Activated CD4-positive, alpha-beta T cell treated with anti-CD3 and anti-CD28 coated beads, Interleukin-2, amount 10 ng/mL, durations not matched to agents 24 days and 14 days (primary cell): ENCODE measurements at places on chromosomes 5 and 9.

DNA sequence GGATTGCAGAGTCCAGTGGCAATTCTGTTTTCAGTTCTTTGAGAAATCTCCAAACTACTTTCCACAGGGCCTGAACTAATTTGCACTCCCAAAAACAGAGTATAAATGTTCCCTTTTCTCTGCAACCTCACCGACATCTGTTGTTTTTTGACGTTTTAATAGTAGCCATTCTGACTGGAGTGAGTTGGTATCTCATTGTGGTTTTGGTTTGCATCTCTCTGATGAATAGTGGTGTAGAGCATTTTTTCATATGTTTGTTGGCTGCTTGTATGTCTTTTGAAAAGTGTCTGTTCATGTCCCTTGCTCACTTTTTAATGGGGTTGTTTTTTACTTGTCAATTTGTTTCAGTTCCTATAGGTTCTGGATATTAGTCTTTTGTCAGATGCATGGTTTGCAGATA, 72.6 kb downstream of the PALM2AKAP2 start:
- DNase-seq = no peak

DNA sequence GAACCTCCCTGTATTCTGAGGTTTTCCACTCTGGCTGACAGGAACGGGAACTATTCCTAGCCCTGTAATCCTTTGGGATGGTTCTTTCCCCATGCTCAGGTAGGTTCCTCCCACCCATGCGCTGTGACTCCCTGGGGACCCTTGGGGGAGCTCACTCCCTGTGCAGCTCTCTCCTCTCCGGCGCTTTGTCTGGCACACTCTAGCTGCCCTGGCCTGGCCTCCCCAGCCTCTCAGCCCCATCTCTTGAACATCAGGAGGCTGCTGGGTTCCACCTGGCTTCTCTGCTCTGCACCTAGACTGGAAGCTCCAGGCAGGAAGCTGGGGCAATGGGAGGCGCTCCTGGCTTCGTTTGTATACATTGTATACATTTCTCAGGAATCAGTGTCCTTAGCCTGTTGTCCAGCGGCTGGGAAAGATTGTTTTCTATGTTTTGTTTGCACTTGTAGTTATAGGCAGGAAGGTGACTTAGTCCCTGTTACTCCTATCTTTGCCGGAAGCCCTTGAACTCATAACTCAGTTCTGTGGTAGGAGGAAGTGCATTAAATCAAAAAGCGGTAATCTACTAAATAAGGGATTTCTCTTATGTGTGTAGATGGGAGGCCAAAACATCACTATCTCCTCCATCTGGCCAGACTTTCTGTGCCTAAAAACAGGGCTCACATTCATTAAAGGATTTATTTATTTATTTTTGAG, 20.4 kb downstream of the SLC25A25 start:
- no peak for DNase-seq

DNA sequence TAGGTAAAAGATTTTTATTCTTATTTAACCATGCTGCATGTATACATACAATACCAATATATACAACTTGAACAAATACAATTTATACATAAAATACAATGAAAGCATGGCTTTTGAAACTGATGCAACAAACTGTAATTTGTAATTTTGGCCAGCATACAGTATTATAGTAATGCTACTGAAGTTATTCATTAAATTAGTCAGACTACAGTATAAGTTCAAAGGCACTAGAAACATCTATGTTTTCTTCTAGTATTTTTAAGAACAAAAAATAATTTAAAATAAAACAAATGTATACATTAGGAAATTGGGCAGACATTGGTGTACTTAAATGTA, 18.8 kb downstream of the IL4 start:
- DNase-seq = no peak

DNA sequence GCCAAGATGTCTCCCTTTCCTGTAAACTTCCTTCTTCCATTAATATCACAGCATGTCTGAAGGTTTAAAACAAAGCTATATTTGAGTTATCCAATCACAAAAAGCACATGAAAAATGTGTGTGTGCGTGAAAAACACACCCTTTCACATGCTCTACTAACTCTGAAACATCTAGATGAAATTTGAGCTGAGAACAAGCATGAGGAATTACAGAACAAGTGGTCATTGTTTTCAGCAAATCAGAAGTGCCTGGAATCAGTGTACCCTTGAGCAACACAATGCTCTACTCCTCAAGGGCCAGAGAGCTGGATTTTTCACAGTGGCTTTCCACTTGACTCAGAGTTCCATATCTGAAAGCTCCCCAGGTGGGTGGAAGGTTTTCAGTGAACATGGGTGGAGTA, 255.9 kb downstream of the PSAT1 start:
- DNase-seq = no peak

- DNase-seq = no peak
Measured at GRCh38 chr5:127998950-127999615, 84.5 kb upstream of the SLC12A2 start.

GRCh38 chr5:160119142-160119904, at the start of gene PWWP2A:
Gene PWWP2A, minus strand, starts transcription at chr5:160119450. Its CDS starts 62 bp downstream, at chr5:160119388.
- peak; percentile 99 for DNase-seq

- no peak for DNase-seq
Measured at GRCh38 chr9:2126331-2126803, 111.2 kb downstream of the SMARCA2 start.

GRCh38 chr5:56545016-56545415, 270.3 kb upstream of the MAP3K1 start:
- DNase-seq = no peak

DNA sequence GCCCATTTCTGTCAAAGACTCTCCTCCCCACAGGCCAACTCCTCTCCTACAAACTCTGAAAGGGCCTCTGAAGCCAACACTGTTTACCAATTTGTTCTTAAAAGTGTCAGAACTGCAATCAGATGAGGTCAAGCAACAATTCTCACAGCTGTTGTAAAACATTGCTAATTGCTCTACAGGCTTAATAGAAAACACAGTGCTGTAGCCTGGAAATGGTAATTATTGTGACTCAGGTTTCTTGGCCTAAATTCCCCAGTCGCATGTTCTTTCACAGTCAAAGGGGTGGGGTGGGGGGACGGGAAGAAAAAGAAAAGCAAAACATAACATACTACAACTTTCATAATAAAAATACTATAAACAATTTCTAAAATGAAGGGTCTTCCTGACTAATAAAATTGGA, 343.2 kb downstream of the DMAC1 start:
- no peak for DNase-seq

DNA sequence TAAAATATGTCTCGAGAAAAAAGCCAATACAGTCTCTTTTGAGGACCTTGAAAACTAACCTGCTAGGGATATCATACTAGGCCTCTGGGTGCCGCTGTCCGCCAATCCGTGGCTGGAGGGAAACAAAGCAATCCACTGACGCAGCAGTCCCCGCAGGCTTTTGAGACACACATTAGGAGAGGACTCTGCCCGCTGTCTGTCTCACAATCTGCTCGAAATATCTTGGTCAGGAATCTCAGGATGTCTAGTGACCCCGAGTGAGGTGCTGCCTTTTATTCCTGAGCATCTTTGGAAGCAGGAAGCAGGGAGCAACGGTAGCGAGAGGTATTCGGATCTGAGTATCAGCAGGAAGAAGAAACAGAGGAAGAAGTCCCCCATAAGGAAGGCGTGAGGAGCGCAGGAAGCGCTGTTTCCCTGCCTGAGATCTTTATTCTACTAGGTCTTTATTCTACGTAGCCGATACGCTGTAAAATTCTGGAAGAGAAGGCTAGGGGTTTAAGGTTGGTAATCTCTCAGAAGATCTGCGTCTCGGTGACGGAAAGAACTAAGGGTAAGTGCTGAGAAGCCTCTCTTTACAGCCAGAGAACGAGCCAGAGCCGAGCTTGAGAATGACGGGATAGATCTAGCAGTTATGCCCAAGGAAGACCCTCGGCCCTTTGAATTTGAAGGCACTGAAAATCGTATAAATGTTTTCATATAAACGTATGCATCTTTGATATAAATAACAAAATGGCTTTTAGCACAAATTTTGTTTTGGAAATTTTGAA, 4.0 kb upstream of the PCDHGA1 start:
- peak; percentile 90 for DNase-seq
